PC-3 (cell line): ENCODE measurements at places on chromosomes 11 and 22. TPM values are rescaled to one million over a fixed set of nuclear protein-coding genes. Genes with fewer than 3 reads are reported as not detected.

DNA sequence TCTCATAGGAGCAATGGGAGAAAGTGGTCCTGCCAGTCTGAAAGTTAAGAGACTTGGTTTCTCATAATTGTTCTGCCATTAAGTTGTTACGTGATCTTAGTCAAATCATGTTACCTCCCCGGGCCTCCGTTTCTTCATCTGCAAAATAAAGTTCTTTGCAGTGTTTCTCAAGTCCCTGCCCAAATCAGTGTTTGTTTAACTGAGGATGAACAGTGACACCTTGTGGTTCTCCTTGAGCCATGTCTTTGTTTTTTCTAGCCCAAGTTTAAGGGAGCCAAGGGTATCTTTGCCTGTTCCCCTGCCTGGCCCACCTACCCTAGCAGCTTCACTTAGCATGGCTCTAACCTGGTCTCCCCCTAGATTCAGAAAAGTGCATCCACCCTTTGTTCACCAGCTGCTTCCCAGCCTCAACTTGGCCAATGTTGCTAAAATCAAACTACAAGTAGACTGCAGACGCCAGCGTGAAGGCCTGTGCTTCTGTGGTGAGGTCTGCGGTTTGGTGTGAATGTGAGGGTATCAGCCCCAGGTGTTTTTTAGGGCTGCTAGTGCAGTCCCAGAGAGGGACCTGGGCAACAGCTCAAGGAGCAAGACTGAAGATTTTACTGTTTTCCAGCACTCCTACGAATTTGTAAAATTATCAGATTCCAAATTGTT is 35.5 kb downstream of the FZD4 start:
- DNase-seq, result peak; percentile 88
- no peaks in the 10 kb centered on the region for H3K36me3 ChIP-seq
- H3K4me3 ChIP-seq, result no peak overlapping the region
- no peaks in the 10 kb centered on the region for H3K27me3 ChIP-seq

- no peak overlapping the region for H3K27ac ChIP-seq
- peaks cover 8% of the 10 kb centered on the region for H3K4me1 ChIP-seq
- H3K27me3 ChIP-seq, result no peaks in the 10 kb centered on the region
Measured at GRCh38 chr11:61954851-61955421, 4.8 kb downstream of the BEST1 start.

- no peaks in the 10 kb centered on the region for H3K27me3 ChIP-seq
- peaks cover 8% of the 10 kb centered on the region; the same call in 1 of the 2 replicates for H3K36me3 ChIP-seq
- H3K27ac ChIP-seq, result no peak overlapping the region
- H3K4me1 ChIP-seq, result no peaks in the 10 kb centered on the region
Measured at GRCh38 chr22:49785841-49786471, 41.7 kb downstream of the BRD1 start.

GRCh38 chr22:45683248-45683647 is 11.6 kb downstream of the ATXN10 start:
- no peaks in the 10 kb centered on the region for H3K36me3 ChIP-seq
- H3K27ac ChIP-seq, result no peak overlapping the region
- no peak for DNase-seq
- H3K27me3 ChIP-seq, result no peaks in the 10 kb centered on the region
- H3K4me1 ChIP-seq, result peaks cover 87% of the 10 kb centered on the region

DNA sequence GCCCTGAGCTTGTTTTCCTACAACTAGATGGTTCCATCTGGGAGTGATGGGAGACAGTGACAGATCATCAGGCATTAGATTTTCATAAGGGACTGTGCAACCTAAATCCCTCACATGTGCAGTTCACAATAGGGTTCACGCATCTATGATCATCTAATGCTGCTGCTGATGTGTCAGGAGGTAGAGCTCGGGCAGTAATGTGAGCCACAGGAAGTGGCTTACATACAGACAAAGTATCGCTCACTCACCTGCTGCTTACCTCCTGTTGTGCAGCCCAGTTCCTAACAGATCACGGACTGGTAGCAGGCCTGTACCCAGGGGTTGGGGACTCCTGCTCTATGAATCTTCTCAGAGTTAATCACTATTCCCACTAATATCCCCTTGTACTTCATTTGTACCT is 12.4 kb downstream of the AAMDC start:
- H3K27me3 ChIP-seq, result no peaks in the 10 kb centered on the region
- no peaks in the 10 kb centered on the region for H3K4me1 ChIP-seq
- no peaks in the 10 kb centered on the region for H3K36me3 ChIP-seq
- DNase-seq, result no peak
- H3K27ac ChIP-seq, result no peak overlapping the region

DNA sequence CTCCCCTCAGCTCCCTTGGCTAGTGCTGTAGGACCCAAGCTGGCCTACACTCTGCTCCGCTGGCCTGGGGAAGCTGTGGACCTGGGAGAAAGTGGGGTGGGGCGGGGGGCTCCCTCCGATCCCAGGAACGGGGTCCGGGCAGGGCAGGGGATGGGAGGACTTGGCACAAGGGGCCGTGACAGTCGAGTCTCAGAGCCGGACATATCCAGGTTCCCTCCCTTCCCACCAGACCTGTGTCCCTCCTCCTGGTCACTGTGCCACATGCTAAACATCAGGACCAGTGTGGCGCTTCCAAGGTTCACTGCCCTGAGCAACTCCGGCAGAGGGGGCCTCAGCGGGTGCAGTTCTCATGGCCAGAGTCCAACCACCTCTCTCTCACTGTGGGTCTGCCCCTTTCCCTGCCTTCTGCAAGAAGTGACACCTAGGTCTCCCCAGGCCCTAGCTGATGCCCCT is 2.0 kb downstream of the DUSP8 start:
- peaks cover 8% of the 10 kb centered on the region for H3K4me1 ChIP-seq
- no peak overlapping the region for H3K27ac ChIP-seq
- peaks cover 16% of the 10 kb centered on the region for H3K27me3 ChIP-seq
- DNase-seq, result no peak
- H3K36me3 ChIP-seq, result no peaks in the 10 kb centered on the region

- 0 out of 2 replicates have a peak, but pooled peaks cover 3% of the 10 kb centered on the region for H3K27me3 ChIP-seq
- H3K36me3 ChIP-seq, result no peaks in the 10 kb centered on the region
- H3K27ac ChIP-seq, result no peak overlapping the region
- H3K4me3 ChIP-seq, result no peak overlapping the region
- DNase-seq, result no peak
Measured at GRCh38 chr11:61076506-61077304, 25.6 kb upstream of the CD5 start.

GRCh38 chr11:11866203-11866602 is 24.4 kb downstream of the USP47 start:
- H3K4me1 ChIP-seq, result no peaks in the 10 kb centered on the region
- no peaks in the 10 kb centered on the region for H3K27me3 ChIP-seq
- no peak overlapping the region for H3K4me3 ChIP-seq
- H3K27ac ChIP-seq, result no peak overlapping the region
- DNase-seq, result no peak

GRCh38 chr11:82527081-82527584 is 206.5 kb downstream of the FAM181B start:
- no peaks in the 10 kb centered on the region for H3K4me1 ChIP-seq
- no peaks in the 10 kb centered on the region for H3K36me3 ChIP-seq
- peaks cover 5% of the 10 kb centered on the region; the same call in 1 of the 2 replicates for H3K27me3 ChIP-seq
- H3K4me3 ChIP-seq, result no peak overlapping the region
- H3K27ac ChIP-seq, result no peak overlapping the region

DNA sequence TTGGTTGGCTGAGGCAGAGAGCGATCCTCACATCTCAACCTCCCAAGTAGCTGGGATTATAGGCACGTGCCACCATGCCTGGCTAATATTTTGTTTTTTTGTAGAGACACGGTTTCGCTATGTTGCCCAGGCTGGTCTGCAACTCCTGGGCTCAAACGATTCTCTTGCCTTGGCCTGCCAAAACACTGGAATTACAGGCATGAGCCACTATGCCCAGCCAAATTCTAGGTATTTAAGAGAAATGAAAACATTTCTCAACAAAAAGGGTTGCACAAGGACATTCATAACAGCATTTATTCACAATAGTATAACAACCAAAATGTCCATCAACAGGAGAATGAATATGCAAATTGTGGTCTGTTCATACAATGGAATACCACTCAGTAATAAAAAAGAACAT is 31.7 kb upstream of the RBX1 start:
- H3K4me3 ChIP-seq, result no peak overlapping the region
- H3K4me1 ChIP-seq, result no peaks in the 10 kb centered on the region
- DNase-seq, result no peak
- no peaks in the 10 kb centered on the region for H3K27me3 ChIP-seq
- no peak overlapping the region for H3K27ac ChIP-seq
- H3K36me3 ChIP-seq, result peaks cover 6% of the 10 kb centered on the region; the same call in 1 of the 2 replicates

- no peak overlapping the region for H3K27ac ChIP-seq
- peaks cover 6% of the 10 kb centered on the region; the same call in 1 of the 2 replicates for H3K27me3 ChIP-seq
- no peak overlapping the region for H3K4me3 ChIP-seq
- no peak for DNase-seq
Measured at GRCh38 chr11:119538753-119539152, 115.8 kb upstream of the THY1 start.

GRCh38 chr22:47051441-47052071 is 289.1 kb downstream of the TBC1D22A start:
- no peaks in the 10 kb centered on the region for H3K4me1 ChIP-seq
- no peaks in the 10 kb centered on the region for H3K36me3 ChIP-seq
- H3K4me3 ChIP-seq, result no peak overlapping the region
- H3K27me3 ChIP-seq, result no peaks in the 10 kb centered on the region
- DNase-seq, result no peak

DNA sequence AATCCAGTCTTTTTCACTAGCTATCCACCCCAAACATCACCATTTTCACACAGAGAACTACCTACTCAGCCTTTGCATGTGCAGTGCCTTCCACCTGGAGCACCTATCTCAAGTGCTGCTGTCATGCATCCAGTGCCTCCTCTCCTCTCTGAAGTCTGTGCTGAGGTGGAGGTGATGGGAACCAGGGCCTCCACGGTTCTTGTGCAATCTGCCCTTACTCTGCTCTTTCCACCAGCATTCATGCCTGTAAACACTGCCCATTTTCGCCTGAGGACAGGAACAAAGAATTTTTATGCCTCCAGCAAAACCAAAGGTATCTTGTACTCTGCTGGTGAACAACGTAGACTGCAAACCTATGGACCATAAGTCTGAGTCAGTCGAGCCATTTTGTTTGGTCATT is 27.0 kb downstream of the PITPNB start:
- peaks cover 42% of the 10 kb centered on the region for H3K36me3 ChIP-seq
- no peak overlapping the region for H3K4me3 ChIP-seq
- no peaks in the 10 kb centered on the region for H3K27me3 ChIP-seq
- no peak overlapping the region for H3K27ac ChIP-seq

GRCh38 chr22:27386186-27386585 is 415.4 kb downstream of the MN1 start:
- H3K27me3 ChIP-seq, result peaks cover 46% of the 10 kb centered on the region
- no peaks in the 10 kb centered on the region for H3K36me3 ChIP-seq
- H3K4me3 ChIP-seq, result no peak overlapping the region
- no peak overlapping the region for H3K27ac ChIP-seq

DNA sequence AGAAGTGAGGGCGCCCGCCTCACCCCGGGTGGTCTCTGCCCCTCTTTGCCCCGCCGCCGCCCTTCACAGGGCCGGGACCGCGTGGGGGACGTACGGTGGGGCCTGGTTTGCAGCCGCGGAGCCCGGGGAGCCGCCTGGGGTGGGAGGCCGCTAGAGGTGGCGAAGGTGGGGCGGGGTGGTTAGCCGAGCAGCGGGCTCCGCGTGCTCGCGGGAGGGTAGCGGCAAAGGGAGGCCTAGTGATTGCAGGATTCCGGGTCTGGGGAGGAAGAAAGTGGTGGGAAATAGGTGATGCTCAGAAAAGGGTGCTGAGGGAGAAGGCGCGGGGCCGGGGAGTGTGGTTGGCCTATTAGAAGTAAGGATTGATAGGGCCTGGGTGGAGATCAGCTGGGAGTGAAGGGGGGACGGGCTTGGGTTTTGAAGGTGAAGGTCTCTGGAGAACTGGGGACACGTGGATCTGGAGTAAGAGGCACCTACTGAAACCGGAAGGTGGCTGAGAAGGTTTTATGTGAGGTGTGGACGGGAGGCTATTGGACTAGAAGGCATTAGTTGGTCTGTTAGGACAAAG is 571 bp downstream of the FAR1 start:
- H3K4me1 ChIP-seq, result peaks cover 22% of the 10 kb centered on the region
- peak overlapping the region; percentile 24; the same call in 1 of the 2 replicates for H3K27ac ChIP-seq
- peak; percentile 37 for DNase-seq
- H3K27me3 ChIP-seq, result no peaks in the 10 kb centered on the region

- H3K27ac ChIP-seq, result no peak overlapping the region
- no peak for DNase-seq
- H3K4me3 ChIP-seq, result no peak overlapping the region
- no peaks in the 10 kb centered on the region for H3K27me3 ChIP-seq
- H3K36me3 ChIP-seq, result no peaks in the 10 kb centered on the region
- H3K4me1 ChIP-seq, result no peaks in the 10 kb centered on the region
Measured at GRCh38 chr11:4164884-4165590, 70.4 kb downstream of the RRM1 start.

GRCh38 chr11:64094463-64095260 is 58.9 kb downstream of the FLRT1 start:
- H3K27ac ChIP-seq, result peak overlapping the region; percentile 49
- H3K4me1 ChIP-seq, result peaks cover 20% of the 10 kb centered on the region
- peak; percentile 96 for DNase-seq
- H3K27me3 ChIP-seq, result no peaks in the 10 kb centered on the region
- H3K36me3 ChIP-seq, result no peaks in the 10 kb centered on the region

- H3K27me3 ChIP-seq, result no peaks in the 10 kb centered on the region
- no peaks in the 10 kb centered on the region for H3K36me3 ChIP-seq
- no peak for DNase-seq
- peaks cover 16% of the 10 kb centered on the region for H3K4me1 ChIP-seq
- no peak overlapping the region for H3K4me3 ChIP-seq
Measured at GRCh38 chr22:46033256-46034200, 56.6 kb upstream of the WNT7B start.

- no peaks in the 10 kb centered on the region for H3K4me1 ChIP-seq
- no peak overlapping the region for H3K4me3 ChIP-seq
- no peaks in the 10 kb centered on the region for H3K36me3 ChIP-seq
- DNase-seq, result no peak
- H3K27me3 ChIP-seq, result no peaks in the 10 kb centered on the region
Measured at GRCh38 chr11:80937842-80938241, 1497.0 kb upstream of the TENM4 start.

DNA sequence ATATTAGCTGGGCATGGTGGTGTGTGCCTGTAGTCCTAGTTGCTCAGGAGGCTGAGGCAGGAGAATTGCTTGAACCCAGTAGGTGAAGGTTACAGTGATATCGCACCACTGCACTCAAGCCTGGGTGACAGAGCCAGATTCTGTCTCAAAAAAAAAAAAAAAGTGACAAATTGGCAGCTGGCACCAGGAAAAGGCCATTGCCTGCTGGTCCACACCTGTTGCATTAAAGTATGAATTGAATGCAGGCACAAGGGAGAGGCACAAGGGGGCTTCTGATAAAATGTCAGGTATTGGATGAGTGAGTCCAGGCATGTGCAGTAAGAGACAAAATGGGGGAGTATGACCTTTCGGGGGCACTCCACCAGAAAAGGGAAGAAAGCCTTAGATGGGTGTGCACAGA is 28.2 kb downstream of the ZNF70 start:
- H3K27ac ChIP-seq, result no peak overlapping the region
- H3K36me3 ChIP-seq, result no peaks in the 10 kb centered on the region
- H3K4me1 ChIP-seq, result no peaks in the 10 kb centered on the region

GLYATL1 gene
- total RNA-seq, result not detected in 2 replicates

OR51B2 gene
- total RNA-seq, result 0.11 TPM in 1 of 2 replicates, not detected in the other

HIKESHI gene
- 13.1 and 16.0 TPM in 2 replicates for total RNA-seq

RPS6KB2 gene
- 170 and 208 TPM in 2 replicates for total RNA-seq

MRGPRE gene
- not detected in 2 replicates for total RNA-seq

CBLIF gene
- not detected in 2 replicates for total RNA-seq

PAFAH1B2 gene
- 88.6 and 91.6 TPM in 2 replicates for total RNA-seq

HTR3A gene
- total RNA-seq, result not detected in 2 replicates
